ENCODE measurements at places on chromosomes 13 and 19. TPM values are rescaled to one million over a fixed set of nuclear protein-coding genes. Genes with fewer than 3 reads are reported as not detected.

DNA sequence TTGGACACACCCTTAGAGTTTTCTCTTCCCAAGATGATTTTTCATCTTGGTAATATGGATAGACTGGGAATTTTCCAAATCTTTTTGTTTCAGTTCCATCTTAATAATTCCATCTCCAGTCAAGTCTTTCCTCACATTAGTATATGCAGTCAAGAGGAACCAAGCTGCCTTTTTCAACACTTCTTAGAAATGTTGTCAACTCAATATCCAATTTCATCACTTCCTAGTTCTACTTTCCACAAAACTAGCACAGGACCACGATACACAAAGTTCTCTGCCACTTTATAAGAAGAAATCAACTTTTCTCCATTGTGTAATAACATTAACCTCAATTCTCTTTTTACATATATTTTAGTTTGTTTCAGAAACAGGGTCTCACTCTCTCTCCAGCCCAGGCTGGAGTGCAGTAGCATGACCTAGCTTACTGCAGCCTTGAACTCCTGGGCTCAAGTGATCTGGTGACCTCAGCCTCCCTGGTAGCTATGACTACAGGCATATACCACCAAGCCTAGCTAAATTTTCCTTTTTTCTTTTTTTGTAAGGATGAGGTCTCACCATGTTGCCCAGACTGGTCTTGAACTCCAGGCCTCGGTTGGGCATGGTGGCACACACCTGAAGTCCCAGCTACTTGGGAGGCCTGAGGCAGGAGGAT lies 15.5 kb downstream of the ZNF443 start:
- H3K4me1 ChIP-seq = no peaks in the 10 kb centered on the region
- DNase-seq = no peak
- no peak overlapping the region for H3K4me3 ChIP-seq
- H3K27me3 ChIP-seq = no peaks in the 10 kb centered on the region

GRCh38 chr13:99347911-99348451 lies 40.8 kb upstream of the GPR183 start:
- peaks cover 58% of the 10 kb centered on the region for H3K36me3 ChIP-seq
- H3K27ac ChIP-seq = peak overlapping the region; percentile 38
- H3K27me3 ChIP-seq = no peaks in the 10 kb centered on the region
- H3K4me1 ChIP-seq = peaks cover 84% of the 10 kb centered on the region
- no peak overlapping the region for H3K4me3 ChIP-seq

DNA sequence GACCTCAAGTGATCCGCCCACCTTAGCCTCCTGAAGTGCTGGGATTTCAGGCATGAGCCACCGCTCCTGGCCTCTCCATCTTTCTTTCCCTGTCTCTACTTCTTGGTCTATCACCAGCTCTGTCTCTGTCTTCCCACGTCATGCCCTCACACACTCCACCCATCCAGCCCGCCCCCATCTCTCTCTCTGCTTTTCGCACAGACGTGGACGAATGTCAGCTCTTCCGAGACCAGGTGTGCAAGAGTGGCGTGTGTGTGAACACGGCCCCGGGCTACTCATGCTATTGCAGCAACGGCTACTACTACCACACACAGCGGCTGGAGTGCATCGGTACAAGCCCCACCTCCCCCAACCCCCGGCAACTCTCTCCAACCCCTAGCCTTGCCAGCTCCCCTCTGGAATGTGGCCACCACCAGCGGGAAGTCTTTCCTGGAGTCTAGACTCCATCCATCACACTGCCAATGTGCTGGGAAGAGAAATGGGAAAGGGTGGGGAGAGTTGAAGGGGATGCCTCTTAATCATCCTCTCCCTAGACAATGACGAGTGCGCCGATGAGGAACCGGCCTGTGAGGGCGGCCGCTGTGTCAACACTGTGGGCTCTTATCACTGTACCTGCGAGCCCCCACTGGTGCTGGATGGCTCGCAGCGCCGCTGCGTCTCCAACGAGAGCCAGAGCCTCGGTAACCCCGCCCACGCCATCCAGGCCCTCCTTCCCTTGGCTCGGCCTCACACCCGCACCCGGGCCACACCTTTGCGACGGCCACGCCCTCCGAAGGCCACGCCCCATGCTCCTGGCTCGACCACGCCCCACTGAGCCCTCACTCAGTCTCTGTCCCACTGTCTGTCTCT lies 22.5 kb downstream of the LTBP4 start:
- DNase-seq = no peak
- H3K4me1 ChIP-seq = no peaks in the 10 kb centered on the region
- H3K27ac ChIP-seq = no peak overlapping the region
- H3K36me3 ChIP-seq = peaks cover 52% of the 10 kb centered on the region
- H3K4me3 ChIP-seq = no peak overlapping the region

- peaks cover 38% of the 10 kb centered on the region for H3K4me1 ChIP-seq
- no peak for DNase-seq
- no peaks in the 10 kb centered on the region for H3K27me3 ChIP-seq
- H3K27ac ChIP-seq = no peak overlapping the region
- H3K4me3 ChIP-seq = no peak overlapping the region
Measured at GRCh38 chr19:12953799-12954611, 3.0 kb downstream of the GADD45GIP1 start.

GRCh38 chr13:32720026-32720425 lies 133.8 kb downstream of the PDS5B start:
- no peak overlapping the region for H3K4me3 ChIP-seq
- H3K27ac ChIP-seq = no peak overlapping the region
- DNase-seq = no peak
- peaks cover 4% of the 10 kb centered on the region for H3K4me1 ChIP-seq

The RXFP2 gene
- total RNA-seq = not detected

The ZNF90 gene
- total RNA-seq = 2.9 TPM

The CBLC gene
- total RNA-seq = not detected
